ENCODE measurements at places on chromosomes 13 and 19.

- H3K27me3 ChIP-seq = peaks cover 3% of the 10 kb centered on the region
- no peak for DNase-seq
- peaks cover 1% of the 10 kb centered on the region for H3K4me1 ChIP-seq
- no peak overlapping the region for H3K27ac ChIP-seq
- no peak overlapping the region for H3K4me3 ChIP-seq
Measured at GRCh38 chr13:25945596-25945995, 106.2 kb downstream of the SHISA2 start.

GRCh38 chr19:3818466-3818865 is 32.3 kb upstream of the MATK start:
- H3K27me3 ChIP-seq = no peaks in the 10 kb centered on the region
- no peak overlapping the region for H3K4me3 ChIP-seq

- no peaks in the 10 kb centered on the region for H3K27me3 ChIP-seq
- H3K36me3 ChIP-seq = no peaks in the 10 kb centered on the region
- DNase-seq = no peak
- no peaks in the 10 kb centered on the region for H3K4me1 ChIP-seq
Measured at GRCh38 chr19:28292822-28293500, 920.0 kb downstream of the UQCRFS1 start.

- peak overlapping the region; percentile 94 for H3K27ac ChIP-seq
- peak; percentile 69 for DNase-seq
- no peaks in the 10 kb centered on the region for H3K27me3 ChIP-seq
- peak overlapping the region; percentile 94 for H3K4me3 ChIP-seq
- peaks cover 13% of the 10 kb centered on the region for H3K4me1 ChIP-seq
Measured at GRCh38 chr19:58361900-58362271, 665 bp downstream of the ZNF497 start.

Data from activated naive CD8-positive, alpha-beta T cell treated with anti-CD3 and anti-CD28 coated beads, Interleukin-2, amount 10 ng/mL, durations not matched to agents 7 days and 5 days (primary cell).